ENCODE measurements at places on chromosomes 1 and 21. TPM values are rescaled to one million over a fixed set of nuclear protein-coding genes. Genes with fewer than 3 reads are reported as not detected.

DNA sequence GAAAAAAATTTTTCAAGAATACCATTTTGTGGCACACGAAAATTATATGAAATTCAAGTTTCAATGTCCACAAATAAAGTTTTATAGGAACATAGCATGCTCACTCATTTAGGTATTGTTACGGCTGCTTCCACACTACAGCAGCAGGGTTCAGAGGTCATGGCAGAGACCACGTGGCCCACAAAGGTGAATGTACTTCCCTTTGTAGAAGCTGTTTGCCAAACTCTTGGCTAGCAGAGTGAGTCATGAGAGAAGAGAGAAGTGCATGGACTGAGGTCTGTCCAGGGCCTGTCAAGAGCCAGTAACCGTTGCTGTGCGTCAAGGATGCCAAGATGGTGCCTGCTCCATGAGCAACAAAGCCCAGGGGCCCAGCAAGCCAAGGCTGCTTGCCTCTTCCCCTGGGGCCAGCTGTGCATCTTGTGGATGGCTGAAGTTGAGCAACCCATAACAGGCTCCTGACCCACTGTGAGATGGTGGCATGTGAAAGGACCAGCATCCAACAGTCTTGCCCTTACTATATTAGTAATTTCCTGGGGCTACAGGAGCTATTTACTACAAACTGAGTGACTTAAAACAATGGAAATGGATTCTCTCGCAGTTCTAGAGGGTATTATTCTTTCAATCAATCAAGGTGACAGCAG lies 64.8 kb upstream of the ATP5PO start:
- no peak for DNase-seq

Gene DYRK3
- 3.7 TPM for total RNA-seq

Gene CYP4B1
- 55.3 TPM for total RNA-seq

Gene TCHH
- 0.39 TPM for total RNA-seq

Gene SLC2A5
- total RNA-seq: 0.21 TPM

DNA sequence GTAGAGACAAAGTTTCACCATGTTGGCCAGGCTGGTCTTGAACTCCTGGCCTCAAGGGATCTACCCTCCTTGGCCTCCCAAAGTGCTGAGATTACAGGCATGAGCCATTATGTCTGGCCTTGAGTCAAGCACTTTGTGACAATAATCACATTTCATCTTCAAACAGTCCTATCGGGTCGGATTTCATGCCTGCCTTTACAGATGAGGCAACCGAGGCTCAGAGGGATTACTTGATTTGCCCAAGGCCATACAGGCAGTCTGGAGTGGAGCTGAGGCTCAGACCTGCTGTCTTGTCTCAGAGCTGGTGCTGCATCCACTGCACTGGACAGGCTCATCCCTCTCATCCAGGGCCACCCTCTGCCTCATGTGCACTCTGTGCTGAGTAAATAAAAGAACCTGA lies 26.6 kb downstream of the FAM151A start:
- no peak for DNase-seq

- DNase-seq: no peak
These were observed 31.2 kb downstream of the IRF2BP2 start for GRCh38 chr1:234578735-234579134.

Gene TSPAN1
- 5.6 TPM for total RNA-seq

GRCh38 chr1:67166196-67166595 lies at the start of gene IL23R:
TSS of gene IL23R (plus strand) at chr1:67166454. CDS start at chr1:67168121, 1,667 bp downstream.
- no peak for DNase-seq

DNA sequence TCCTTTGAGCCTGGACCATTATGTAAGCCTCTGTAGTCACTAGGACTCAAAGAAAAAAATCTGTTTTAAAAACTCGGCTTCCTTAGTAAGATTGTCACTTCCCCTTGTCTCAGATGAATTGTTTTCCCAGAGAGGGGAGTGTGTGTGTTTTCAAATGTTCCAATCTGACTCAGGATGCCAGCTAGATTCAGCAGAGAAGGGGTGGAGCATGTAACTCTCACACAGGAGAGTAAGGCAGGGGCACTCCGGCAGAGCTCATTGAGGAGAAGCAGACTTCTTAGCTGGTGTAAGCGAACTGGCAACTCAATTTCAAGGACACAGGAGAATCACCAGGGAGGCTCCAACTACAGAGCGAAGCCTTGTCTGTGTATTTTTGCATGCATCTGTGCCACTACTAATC lies 623.2 kb downstream of the LMO4 start:
- no peak for DNase-seq

Gene LYSMD1
- 16.1 TPM for total RNA-seq

DNA sequence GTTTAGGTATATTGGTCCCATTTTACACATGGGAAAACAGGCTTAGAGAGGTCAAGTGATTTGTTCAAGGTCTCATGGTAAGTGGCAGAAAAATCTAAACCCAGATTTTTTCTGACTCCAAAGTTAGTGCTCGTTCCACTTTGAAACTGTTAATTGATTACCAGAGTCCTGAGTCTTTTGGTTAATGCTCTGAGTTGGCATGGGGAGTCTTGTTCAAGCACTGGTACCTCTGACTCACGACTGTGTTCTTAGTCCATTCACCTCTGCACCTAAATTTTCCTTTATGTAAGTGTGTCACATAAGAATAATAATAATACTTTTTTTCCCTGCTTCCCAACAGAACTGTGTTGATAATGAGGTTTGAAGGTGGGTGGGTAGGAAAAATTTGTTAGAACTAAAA lies 59.3 kb downstream of the VANGL2 start:
- DNase-seq: no peak

- DNase-seq: no peak
These were observed 44.5 kb downstream of the RRAGC start for GRCh38 chr1:38814984-38815464.

- DNase-seq: no peak
These were observed 93.9 kb upstream of the ADGRL2 start for GRCh38 chr1:81706650-81707435.

GRCh38 chr1:53913352-53914033 lies 19.5 kb downstream of the DIO1 start:
- DNase-seq: no peak

DNA sequence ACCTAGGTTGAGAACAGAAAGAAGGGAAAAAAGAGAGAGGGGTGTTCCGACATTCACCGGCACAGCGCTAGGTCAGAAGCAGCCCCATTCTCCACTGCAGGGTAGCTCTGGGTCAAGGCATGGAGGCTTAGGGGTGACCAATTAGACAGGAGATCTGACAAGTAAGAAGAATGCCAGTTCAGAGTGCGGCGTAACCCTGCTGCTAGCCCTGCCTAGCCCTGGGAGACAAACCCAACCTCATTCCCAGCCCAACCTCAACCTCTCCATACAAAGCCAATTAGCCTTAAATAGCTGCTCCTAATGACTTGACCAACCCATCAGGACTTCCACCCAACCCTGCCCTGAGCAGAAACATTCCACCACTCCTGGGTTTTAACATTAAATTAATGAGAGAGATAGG lies 3.4 kb downstream of the PRELP start:
- DNase-seq: no peak

- no peak for DNase-seq
These were observed 8.3 kb upstream of the GPR89B start for GRCh38 chr1:147919896-147920295.
